ENCODE measurements at places on chromosomes 1 and 21.

DNA sequence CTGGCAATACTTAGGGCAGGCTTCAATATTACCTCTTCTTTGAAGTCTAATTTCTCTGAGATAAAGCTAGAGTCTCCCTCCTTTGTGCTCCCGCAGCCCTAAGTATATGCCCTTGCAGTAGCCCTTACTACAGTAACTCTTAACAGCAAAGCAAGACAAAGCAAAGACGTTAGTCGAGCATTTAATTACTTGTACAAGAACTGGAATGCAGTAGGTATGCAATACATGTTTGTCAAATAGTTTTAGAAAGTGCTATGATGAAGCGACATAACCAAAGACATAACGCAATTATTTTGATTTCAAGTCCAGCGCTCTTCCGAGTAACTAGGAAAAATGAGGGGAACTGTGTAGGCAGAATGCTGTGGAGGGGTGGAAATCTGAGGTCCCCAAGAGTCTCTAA is 1.6 kb downstream of the P3H1 start:
- peaks cover 10% of the 10 kb centered on the region for H3K36me3 ChIP-seq
- peak overlapping the region; percentile 92 for H3K4me3 ChIP-seq
- DNase-seq = no peak
- 0 out of 2 replicates have a peak overlapping the region, but pooled peaks have one; percentile 21 for H3K27ac ChIP-seq

DNA sequence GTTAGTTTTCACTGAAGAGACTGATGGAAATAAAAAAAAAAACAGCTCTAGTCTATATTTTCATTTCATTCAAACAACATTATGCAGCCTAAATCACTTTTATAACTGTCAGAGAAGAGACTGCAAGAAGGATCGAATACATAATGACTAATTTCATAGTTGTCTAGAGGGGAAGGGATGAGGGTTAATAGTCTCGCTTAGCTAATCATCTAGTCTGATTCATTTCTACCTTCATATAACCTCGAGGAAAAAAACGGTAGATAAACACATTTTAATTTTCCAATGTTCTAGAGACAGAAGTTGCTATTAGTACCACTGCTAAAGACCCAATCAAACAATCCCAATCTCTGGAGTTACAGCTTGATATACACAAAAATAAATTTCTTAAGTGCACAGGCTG is 3.5 kb downstream of the FUBP1 start:
- H3K4me1 ChIP-seq = peaks cover 56% of the 10 kb centered on the region
- H3K4me3 ChIP-seq = peak overlapping the region; percentile 81
- DNase-seq = no peak

DNA sequence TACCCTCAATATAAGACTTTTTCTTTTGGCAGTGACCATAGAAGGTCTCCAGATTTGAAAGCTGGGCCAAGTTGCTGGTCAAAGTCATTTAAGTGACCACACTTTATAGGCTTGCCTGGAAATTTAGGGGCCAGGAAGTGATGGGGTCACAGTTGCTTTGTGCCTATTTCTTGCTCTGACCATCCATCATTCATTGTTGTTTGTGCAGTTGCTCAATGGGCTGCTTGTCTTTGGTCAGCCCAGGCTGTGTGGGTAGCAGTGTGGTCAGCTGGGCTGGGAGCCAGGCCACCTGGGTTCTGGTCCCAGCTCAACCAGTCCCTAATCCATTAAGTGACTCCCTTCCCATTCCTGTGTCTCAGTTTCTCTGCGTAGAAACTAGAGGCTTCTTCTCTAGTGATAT is 2.1 kb upstream of the OTUD7B start:
- DNase-seq = no peak
- H3K27me3 ChIP-seq = no peaks in the 10 kb centered on the region
- H3K4me1 ChIP-seq = peaks cover 18% of the 10 kb centered on the region

DNA sequence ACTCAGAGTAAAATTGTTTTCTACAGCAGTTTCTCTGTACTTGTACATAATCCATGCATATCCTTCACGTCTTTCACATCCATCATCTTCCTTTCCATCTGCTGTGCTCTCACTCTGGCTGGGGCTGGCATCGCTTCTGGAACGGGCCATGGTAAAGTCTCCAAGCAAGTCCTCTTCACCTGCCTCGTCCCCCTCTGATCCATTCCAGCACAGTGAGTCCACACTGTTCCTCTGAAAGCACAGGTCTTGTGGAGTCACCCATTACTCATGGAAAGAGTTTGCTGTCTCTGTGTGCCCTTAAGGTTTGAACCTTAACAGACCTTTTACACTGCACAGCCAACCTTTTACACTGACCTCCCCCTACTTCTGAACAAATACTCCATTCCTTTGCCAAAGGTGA is 313.6 kb downstream of the ASTN1 start:
- H3K4me1 ChIP-seq = no peaks in the 10 kb centered on the region
- H3K27me3 ChIP-seq = no peaks in the 10 kb centered on the region
- DNase-seq = no peak
- no peak overlapping the region for H3K4me3 ChIP-seq
- H3K27ac ChIP-seq = no peak overlapping the region

DNA sequence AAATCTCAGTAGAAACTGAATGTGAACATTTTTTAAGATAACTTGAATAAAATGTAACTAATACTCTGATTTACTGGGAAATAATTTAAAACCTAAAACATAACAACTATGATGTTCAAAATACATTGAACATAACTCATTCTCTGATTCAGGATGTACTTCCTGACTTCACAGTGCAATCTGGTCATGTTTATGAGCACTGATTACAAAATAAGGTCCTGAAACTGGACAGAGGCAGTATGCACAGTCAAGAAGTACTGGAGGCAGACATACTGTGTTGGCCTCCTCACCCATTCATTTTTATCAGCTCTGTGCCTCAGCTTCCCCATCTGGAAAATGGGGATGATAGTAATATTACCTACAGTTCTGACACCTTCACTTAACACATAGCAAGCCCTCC is 651.3 kb downstream of the PTPRC start:
- no peaks in the 10 kb centered on the region for H3K4me1 ChIP-seq
- no peaks in the 10 kb centered on the region for H3K36me3 ChIP-seq
- no peaks in the 10 kb centered on the region for H3K27me3 ChIP-seq
- H3K4me3 ChIP-seq = no peak overlapping the region
- H3K27ac ChIP-seq = no peak overlapping the region

DNA sequence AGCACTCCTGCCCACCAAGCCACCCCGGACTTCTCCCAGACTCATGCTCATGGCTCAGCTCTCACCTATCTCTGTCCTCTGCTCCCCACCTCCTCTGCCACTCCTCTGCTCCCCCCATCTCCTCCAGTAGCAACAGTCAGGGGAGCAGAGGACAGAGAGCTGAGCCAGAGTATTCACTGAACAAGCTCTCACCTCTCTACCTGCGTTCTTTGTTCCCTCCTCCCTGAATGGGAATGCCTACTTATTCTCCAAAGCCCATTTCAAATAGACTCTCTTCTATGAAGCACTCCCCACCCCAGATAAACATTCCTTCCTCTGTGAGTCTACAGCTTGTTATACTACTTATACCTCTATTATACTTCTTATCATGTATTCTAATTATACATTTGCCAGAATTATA is 6.4 kb upstream of the EFNA1 start:
- peaks cover 23% of the 10 kb centered on the region for H3K4me1 ChIP-seq
- DNase-seq = no peak
- H3K36me3 ChIP-seq = no peaks in the 10 kb centered on the region
- H3K27me3 ChIP-seq = peaks cover 45% of the 10 kb centered on the region

- DNase-seq = no peak
- peak overlapping the region; percentile 83 for H3K4me3 ChIP-seq
- H3K27me3 ChIP-seq = peaks cover 57% of the 10 kb centered on the region
- no peak overlapping the region for H3K27ac ChIP-seq
These were observed 1.7 kb downstream of the PTGFR start for GRCh38 chr1:78492386-78492950.

DNA sequence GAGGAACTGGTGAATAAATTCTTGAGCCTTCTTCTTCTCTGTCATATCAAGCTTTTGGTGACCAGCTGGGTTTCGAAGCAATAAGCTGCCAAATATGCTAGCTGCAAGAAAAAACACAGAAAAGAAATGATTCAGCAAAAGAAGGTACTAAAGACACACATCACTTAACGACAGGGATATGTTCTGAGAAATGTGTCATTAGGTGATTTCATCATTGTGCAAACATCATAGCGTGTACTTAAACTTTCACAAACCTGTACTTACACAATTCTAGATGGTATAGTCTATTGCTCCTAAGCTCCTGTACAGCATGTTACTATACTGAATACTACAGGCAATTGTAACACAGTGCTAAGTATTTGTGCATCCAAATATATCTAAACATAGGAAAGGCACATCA is 2.9 kb upstream of the MTF1 start:
- H3K4me3 ChIP-seq = no peak overlapping the region
- no peaks in the 10 kb centered on the region for H3K27me3 ChIP-seq
- no peak overlapping the region for H3K27ac ChIP-seq
- no peak for DNase-seq

DNA sequence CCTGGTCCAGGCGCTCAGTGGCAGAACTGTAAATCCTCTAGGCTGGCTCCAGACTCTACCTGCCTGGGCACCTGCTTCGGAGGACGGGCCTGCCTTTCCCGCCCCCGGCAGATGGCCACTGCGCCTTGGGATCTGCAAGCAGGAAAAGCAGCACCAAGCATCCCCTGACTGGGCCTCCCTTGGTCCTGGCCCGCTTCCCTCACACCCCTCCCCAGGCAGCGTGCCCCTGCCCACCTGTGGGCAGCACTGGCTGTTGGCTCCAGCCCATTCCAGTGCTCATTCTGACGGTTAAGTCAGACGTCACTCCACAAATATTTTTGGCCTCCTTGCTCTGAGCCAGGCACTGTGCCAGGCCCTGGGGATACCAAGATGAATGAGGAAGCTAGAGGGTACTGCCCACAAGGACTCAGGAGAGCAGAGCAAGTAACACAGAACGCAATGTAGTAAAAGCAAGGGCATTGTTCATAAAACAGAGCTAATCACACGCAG is 22.0 kb upstream of the BLACAT1 start:
- H3K4me1 ChIP-seq = peaks cover 10% of the 10 kb centered on the region
- H3K27ac ChIP-seq = no peak overlapping the region
- H3K27me3 ChIP-seq = no peaks in the 10 kb centered on the region
- H3K36me3 ChIP-seq = no peaks in the 10 kb centered on the region

DNA sequence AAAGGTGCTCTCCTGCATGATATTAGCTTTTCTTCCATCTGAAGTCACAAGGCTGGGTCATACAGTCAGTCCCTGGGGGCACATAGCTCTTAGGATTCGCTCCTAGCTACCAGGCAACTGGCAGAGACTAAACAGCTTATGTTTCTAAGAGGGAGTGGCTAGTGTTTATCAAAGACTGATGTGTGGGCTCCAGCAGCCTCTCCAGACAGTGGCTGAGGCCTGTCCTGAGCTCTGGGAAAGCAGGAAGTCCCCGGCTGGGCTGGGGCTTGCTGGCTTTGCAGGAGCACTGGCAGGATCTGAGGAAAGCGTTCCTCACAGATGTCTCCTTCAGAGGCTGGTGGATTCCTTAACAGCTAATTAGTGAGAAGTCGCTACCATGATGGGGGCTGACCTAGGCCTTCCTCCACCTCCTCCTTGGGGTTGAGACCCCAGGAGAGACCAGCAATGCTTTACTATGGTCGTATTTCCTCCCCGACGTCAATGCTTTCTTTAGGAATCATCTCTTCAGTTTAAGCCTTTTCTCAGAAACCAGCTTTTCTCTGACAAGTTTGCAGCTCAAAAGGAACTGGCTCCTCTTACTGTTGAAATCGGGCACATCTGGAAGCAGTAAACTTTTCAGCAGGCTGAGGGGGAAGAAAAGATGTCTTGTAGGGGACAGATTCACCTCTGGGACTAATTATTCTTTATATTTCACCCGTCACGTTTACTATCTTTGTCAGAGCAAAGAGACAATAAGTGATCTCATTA is 33.5 kb upstream of the HHAT start:
- peaks cover 38% of the 10 kb centered on the region for H3K4me1 ChIP-seq
- no peaks in the 10 kb centered on the region for H3K36me3 ChIP-seq
- peaks cover 31% of the 10 kb centered on the region for H3K27me3 ChIP-seq
- no peak overlapping the region for H3K4me3 ChIP-seq
